ENCODE measurements at places on chromosomes 6 and 20. TPM values are rescaled to one million over a fixed set of nuclear protein-coding genes. Genes with fewer than 3 reads are reported as not detected.

GRCh38 chr6:147826698-147827097 is 318.2 kb downstream of the SAMD5 start:
- no peak for DNase-seq

- no peak for DNase-seq
These were observed 3.4 kb upstream of the HLA-A start for GRCh38 chr6:29938746-29939508.

DNA sequence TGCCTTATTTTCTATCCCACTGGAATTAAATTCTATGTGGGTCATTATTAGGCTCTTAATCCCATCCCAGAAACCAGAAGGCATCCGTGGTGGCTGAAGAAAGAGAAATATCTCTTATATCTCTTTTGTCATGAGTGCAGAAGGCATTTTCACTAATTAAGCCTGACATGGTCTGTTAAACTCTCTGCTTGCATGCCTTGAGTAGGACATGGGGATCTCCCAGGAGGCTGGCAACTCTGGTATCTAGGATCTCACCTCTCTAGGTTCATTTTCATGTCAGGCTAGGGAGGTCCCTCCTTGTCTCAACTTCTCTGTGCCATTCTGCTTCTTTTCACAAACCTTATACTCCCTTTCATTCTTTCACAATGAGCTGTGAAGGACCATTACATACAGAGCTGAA is 25.3 kb upstream of the GPR63 start:
- DNase-seq, result no peak

Gene BANF2
- not detected for total RNA-seq

DNA sequence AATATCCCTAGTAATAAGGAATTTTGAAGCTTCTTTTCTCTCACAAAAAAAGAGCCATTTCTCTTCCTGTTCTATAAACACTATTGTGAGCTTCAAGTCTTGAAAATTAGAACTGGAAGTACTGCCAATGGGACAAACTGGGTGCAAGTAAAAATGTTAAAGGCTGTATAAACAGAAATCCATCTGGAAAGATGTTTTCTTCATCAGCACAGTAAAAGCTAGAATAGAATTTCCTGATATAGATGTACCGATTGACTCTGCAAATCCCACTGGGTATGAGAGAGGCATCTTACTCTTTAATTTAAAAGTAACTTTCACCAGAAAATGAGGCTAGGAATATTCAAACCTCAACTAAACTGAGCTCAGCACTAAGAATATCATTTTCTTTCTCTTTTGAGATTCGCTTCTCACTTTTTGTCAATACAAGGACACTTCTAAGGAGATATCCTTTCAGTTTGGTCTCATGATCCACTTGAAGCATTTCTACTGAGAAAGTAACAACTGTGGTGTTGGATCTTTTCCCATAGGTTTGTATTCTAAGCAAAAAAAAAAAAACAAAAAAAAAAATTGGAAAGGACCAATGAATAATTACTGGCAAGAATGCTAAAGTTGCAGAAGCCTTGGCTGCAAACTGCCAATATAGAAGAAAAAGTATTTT is 169.0 kb upstream of the PRDM1 start:
- DNase-seq, result no peak

- DNase-seq, result no peak
These were observed 8.1 kb downstream of the TMEM151B start for GRCh38 chr6:44278315-44278714.

Gene MYLK2
- 0.21 TPM for total RNA-seq

GRCh38 chr20:42963796-42964195 is 225.9 kb downstream of the PTPRT start:
- peak; percentile 58 for DNase-seq

DNA sequence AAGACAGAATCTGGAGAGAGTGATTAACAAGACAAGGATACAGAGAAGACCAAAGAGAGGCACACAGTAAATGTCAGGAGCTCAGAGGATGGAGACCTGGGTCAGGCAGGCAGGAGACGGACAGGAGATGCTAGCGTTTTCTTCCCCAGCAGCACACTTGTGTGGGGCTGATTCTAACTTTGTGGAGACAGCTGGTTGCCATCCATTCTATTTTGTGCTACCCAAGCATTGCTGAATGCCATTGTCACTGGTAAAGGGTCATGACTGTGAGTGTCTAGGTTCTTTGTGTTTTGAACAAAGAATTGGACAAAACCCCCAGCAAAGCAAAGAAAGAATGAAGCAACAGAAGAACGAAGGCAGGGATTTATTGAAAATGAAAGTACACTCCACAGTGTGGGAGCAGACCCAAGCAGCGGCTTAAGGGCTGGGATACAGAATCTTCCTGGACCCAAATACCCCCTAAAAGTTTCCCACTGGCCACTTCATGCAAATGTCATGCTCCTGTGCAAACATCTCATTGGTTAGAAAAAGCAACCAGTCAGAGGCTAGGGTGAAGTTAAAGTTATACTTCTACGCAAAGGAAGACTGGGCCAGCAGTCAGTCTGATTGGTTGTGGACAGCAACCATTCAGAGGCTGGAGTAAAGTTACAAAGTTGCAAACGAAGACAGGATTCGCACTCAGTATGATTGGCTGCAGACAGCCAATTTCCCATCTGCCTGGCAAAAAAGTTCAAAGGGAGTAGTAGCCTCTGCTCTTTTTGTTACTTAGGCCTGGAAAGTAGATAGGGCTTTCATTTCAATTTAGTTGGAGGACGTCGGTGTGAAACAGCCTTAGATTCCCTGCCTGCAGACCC is 17.5 kb downstream of the PTK7 start:
- peak; percentile 31 for DNase-seq

DNA sequence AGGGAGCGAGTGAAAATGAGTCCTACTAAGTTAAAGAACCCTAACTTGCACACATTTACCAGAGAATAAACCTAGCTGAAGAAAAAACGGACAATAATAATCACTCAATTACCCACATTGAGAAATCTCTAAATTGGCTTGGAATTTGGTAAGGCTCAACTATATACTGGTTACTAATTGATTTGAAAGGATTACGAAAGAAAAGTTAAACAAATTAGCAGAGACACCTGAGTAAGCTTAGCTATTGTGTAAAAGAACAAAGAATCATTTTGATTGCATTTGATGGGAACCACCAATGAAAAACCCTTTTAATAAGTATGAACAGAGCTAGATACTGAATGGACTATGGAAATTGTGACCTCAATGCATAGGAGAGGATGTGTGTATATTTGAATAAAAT is 118.6 kb upstream of the ADGRF1 start:
- DNase-seq, result no peak

DNA sequence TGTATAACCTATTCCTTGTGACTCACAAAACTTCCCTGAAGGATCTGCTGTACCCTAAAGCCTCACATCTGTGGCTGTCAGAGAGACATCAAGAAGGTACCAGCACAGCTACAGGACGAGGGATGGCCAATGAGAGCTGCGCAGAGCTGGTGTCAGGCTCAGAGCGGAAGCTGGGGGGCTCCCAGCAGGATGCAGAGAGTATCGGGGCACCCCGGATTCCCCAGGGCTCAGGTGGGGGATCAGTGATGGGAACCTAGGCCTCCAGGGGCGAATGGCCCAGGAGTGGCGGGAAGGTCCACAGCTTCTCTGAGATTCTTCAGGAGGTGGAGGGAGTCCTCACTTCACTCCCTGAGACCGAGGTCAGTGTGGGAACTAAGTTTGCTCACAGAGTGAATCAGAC is 30.9 kb upstream of the SMOC2 start:
- no peak for DNase-seq

Gene ZSCAN31
- total RNA-seq, result 5.8 TPM

- no peak for DNase-seq
These were observed 511.2 kb upstream of the JARID2 start for GRCh38 chr6:14734416-14735340.

GRCh38 chr20:25220810-25221591 is 25.5 kb downstream of the ENTPD6 start:
- DNase-seq, result peak; percentile 26

Gene DSP
- 33.9 TPM for total RNA-seq

DNA sequence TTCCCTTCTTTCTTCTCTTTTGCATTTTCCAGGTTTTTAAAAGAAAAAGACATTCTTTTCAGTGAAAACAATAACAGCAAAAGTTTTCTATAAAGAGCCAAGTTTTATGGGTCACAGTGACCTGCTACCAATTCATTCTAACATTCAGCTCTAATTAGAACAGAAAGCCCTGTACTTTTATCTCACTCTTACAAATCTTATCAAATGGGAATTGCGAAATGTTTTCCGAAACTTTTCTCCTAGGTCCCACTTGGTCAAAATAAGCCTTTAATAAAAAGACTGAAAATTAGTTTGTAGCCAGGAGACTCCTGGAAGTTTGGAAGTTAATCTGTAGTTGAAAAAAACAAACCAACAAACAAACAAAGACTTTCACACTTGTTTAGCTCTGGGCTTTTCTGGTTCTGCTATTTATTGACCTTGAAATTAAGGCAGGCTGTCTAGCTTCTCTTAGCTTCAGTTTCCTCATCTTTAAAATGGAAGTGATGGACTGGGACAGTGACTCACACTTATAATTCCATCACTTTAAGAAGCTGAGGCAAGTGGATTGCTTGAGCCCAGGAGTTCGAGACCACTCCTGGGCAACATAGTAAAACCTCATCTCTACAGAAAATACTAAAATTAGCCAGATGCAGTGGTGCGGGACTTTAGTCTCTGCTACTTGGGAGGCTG is 613.5 kb upstream of the CDH4 start:
- no peak for DNase-seq

- peak; percentile 83 for DNase-seq
These were observed 357.5 kb downstream of the ZFAND3 start for GRCh38 chr6:38176797-38177751.

DNA sequence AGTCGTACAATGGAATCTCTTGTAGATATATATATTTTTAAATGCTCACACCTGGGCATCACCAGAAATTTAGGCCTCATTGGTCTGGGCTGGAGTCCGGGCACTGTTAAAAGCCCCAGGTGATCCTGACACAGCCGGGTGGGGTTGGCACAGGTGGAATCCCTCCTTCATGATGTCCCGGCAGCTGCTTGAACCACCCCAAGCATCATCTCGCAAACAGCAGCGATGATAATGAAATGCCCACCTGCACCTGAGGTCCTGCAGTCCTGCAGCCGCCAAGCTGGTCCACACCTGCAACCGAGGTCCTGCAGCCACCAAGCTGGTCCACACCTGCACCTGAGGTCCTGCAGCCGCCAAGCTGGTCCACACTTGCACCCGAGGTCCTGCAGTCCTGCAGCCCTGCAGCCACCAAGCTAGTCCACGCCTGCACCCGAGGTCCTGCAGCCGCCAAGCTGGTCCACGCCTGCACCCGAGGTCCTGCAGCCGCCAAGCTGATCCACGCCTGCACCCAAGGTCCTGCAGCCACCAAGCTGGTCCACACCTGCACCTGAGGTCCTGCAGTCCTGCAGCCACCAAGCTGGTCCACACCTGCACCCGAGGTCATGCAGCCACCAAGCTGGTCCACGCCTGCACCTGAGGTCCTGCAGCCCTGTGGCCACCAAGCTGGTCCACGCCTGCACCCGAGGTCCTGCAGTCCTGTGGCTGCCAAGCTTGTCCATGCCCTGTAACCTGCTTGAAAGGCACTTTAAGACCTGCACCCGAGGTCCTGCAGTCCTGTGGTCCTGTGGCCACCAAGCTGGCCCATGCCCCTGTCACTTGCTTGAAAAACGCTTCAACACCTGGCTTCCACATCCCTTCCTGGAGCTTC is 261.2 kb downstream of the DLL1 start:
- no peak for DNase-seq

- DNase-seq, result no peak
These were observed 504.4 kb upstream of the NOX3 start for GRCh38 chr6:155959898-155960495.

- DNase-seq, result no peak
These were observed 206.8 kb downstream of the TINAG start for GRCh38 chr6:54515013-54515412.

- DNase-seq, result no peak
These were observed 1131.7 kb upstream of the EYS start for GRCh38 chr6:66838764-66839163.

DNA sequence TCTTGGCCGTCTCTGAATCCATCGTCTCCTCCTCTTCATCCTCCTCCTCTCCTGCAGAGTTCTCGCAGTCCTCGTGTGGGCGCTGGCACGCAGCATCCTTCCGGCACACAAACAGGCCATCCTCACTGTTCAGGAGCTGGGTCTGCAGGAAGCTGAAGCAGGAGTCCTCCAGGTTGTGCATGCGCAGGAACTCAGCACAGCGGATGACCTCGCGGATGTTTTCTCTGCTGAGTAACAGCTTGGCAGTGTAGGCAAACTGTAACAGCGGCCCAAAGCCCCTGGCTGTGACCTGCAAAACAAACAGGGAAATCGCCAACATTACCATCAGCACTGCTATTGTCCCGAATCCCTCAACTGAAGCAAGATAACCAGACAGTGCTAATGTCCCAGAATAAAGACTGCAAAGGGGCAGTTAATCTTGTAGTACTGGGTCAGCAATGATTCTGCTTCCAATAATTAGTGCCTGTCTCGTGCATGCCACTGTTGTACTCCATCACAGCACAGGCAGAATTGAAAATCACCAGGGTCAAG is 57.4 kb downstream of the GJA10 start:
- peak; percentile 75 for DNase-seq

- no peak for DNase-seq
These were observed 328.3 kb downstream of the TAF4 start for GRCh38 chr20:61737346-61737745.

GRCh38 chr6:159399751-159400221 is 230.6 kb downstream of the FNDC1 start:
- DNase-seq, result no peak

- no peak for DNase-seq
These were observed 489.8 kb downstream of the TENT5A start for GRCh38 chr6:81262656-81263055.

DNA sequence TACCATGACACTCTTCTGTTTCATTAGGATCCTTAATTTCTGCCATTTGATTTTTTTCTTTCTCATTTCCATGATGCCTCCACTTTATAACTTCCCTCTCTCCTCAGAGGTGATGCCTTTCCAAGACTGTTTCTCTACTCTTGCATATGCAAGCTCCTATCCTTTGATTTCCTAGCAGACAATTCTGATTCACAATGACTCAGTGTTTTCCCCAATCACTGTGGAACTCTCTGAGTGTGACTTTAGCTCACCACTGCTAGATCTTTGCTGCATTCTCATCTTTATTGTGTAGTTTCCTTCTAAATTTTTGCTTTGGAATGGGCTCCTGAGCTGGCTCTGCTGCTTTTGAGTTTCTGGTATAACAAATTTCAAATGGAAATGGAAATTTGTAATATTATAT is 184.9 kb downstream of the TINAG start:
- no peak for DNase-seq

GRCh38 chr6:387293-387741 is 4.2 kb upstream of the IRF4 start:
- no peak for DNase-seq

Gene GATA5
- total RNA-seq, result 0.55 TPM

GRCh38 chr6:53618219-53618618 is 47.3 kb downstream of the KLHL31 start:
- DNase-seq, result no peak

Gene ALDH8A1
- 0.17 TPM for total RNA-seq

- DNase-seq, result no peak
These were observed 34.1 kb downstream of the SERPINB1 start for GRCh38 chr6:2807342-2808090.

Gene CGAS
- 0.55 TPM for total RNA-seq

- DNase-seq, result peak; percentile 10
These were observed 381 bp upstream of the PEX7 start for GRCh38 chr6:136822046-136822375.

- DNase-seq, result peak; percentile 15
These were observed 935.1 kb downstream of the KIF16B start for GRCh38 chr20:15637950-15638754.

GRCh38 chr6:19478992-19479391 is 358.2 kb upstream of the ID4 start:
- no peak for DNase-seq

Measured in H7 (cell line).